ENCODE measurements at places on chromosomes 12 and 14. TPM values are rescaled to one million over a fixed set of nuclear protein-coding genes. Genes with fewer than 3 reads are reported as not detected.

The PEX5 gene
- 16.7 TPM for total RNA-seq

The PMEL gene
- 0.25 TPM for total RNA-seq

The WDHD1 gene
- total RNA-seq: 43.2 TPM

The NRXN3 gene
- total RNA-seq: not detected

The IL31 gene
- total RNA-seq: not detected

The GPR162 gene
- total RNA-seq: 0.18 TPM

The CLEC4D gene
- total RNA-seq: not detected

All from T-helper 2 cell treated with Interferon-gamma antibody and Interleukin-4, amounts not matched to agents 100 ng/mL and 5 ng/mL, for 36 hours (primary cell).